ENCODE measurements at places on chromosomes 5 and 9. TPM values are rescaled to one million over a fixed set of nuclear protein-coding genes. Genes with fewer than 3 reads are reported as not detected.

DNA sequence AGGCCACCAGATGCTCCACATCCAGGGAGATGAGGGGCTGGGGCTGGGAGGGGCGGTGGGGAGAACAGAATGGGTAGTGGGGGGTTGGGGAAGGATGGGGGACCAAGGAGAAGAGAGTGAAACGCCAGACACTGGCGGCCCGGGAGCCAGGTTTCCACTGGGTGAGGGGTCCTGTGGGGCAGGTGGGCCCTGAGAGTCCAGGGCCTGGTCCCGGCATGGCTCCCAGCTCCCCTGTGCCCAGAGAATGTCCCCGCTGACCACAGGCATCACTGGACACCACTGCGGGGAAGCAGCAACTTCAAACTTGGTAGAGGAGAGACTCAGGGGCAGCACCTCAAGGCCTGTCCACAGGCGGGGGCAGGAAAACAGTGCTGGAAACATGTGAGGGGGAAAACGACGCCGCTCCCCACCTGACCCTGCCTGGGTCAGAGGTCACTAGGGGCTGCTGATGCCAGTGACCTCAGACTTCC, 13.2 kb downstream of the NINJ1 start:
- no peak for DNase-seq

DNA sequence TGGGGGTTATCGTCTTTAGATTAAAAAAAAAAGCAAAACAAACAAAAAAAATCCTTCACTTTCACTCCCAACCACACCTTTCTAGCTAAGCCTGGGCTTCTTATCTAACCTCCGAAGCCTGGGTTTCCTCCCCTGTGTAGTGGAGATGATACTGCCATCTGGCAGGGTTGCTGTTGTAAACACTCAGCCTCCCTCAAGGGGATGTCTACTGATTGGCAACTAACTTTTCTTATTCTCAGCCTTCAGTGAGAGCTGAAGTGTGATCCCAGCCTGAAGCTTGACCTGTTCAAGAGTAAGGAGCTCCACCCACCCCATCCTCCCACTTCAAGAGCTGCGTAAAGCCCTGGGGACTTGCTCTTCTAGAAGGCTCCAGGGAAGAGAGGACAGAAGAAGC, 21.5 kb upstream of the WWC1 start:
- DNase-seq = no peak

DNA sequence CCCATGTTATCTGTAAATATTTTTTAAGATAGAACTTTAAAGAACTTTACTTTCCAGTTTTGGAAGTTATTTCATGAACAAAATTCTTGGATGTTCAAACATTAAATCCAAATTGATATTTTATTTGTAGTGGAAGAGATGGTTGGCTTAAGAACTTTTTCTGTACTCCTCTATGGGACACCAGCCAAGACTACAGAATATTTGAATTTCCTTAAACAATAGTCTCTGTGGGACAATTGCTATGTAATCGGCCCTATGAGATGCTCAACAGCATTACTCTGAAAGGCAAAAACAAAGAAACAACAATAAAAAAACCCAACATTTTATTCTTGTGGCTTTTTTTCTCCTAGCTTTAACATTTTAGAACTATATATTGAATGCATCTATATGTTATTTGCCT, 289.3 kb downstream of the ARHGEF28 start:
- DNase-seq = no peak

The PCDHB16 gene
- total RNA-seq = 0.08 TPM

Data from naive thymus-derived CD4-positive, alpha-beta T cell (primary cell).